Putamen (tissue), 1 donor: ENCODE measurements at places on chromosomes 7 and 10.

- DNase-seq: no peak
Observed at GRCh38 chr10:106648534-106649481, 515.7 kb downstream of the SORCS1 start.

GRCh38 chr7:21944616-21945453 is 864 bp downstream of the CDCA7L start:
- DNase-seq: peak; percentile 21

DNA sequence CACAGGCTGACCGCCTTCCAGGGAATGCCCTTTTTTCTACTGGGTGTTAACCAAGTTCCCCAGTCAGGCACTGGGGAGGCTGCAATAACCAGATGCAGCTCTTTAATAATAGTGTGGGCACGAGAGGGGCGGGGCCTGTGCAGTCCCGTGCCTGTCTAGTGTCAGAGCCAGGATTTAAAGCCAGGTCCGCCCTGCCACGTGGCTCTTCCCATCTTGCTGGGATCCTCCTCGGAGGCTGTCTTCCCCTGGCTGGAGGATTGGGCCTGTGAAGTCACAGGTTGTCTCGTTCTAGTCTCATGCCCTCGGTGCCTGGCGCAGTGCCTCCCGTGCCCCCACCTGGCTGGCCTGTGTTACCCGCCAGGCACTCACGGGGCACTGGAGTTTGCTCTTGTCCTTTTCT is 25.2 kb downstream of the TMEM120A start:
- no peak for DNase-seq

GRCh38 chr7:1454542-1454941 is 4.7 kb downstream of the MICALL2 start:
- DNase-seq: peak; percentile 49

- no peak for DNase-seq
Observed at GRCh38 chr10:131968949-131969348, 12.8 kb downstream of the BNIP3 start.

- no peak for DNase-seq
Observed at GRCh38 chr7:142654398-142654797, 94.9 kb upstream of the PRSS1 start.

- no peak for DNase-seq
Observed at GRCh38 chr10:127300868-127301321, 104.5 kb upstream of the INSYN2A start.

DNA sequence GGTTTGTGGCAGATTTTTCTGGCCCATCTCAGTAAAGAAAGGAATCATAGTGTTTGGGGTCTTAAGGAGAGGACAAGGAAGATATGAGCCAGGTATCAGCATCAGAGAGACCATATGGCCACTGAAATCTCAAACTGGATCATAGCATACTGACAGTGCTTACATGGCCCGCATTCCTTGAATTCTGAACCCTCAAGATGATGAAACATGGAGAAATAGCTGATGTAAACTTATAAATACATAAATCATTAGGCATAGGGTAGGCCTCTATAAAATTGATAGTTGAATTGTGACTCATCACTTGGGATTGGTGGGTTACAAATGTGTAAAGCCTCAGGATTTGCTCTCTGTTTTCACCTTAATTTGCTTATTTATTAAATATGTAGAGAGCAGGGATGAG is 688.5 kb downstream of the CNTNAP2 start:
- DNase-seq: no peak

- DNase-seq: no peak
Observed at GRCh38 chr10:103847909-103848468, 7.4 kb downstream of the SH3PXD2A start.

- DNase-seq: peak; percentile 38
Observed at GRCh38 chr10:92291921-92292845, 1.2 kb downstream of the MARCHF5 start.

DNA sequence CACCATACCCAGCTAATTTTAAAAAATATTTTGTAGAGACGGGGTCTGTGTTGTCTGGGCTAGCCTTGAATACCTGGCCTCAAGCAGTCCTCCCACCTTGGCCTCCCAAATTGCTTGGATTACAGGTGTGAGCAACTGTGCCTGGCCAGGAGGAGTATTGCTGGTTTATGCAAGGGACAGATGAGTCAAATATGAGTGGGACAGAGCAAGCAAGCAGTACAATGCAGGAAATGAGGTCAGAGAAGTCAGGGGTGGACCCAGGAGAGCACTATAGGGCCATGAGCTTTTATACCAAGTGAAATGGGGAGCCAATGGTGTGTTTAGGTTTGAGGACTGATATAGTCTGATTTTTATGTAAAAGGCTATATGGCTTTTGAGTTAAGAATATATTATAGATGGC is 6.3 kb downstream of the TSPAN13 start:
- DNase-seq: no peak

GRCh38 chr10:132554053-132554990 is 16.7 kb downstream of the INPP5A start:
- DNase-seq: no peak

DNA sequence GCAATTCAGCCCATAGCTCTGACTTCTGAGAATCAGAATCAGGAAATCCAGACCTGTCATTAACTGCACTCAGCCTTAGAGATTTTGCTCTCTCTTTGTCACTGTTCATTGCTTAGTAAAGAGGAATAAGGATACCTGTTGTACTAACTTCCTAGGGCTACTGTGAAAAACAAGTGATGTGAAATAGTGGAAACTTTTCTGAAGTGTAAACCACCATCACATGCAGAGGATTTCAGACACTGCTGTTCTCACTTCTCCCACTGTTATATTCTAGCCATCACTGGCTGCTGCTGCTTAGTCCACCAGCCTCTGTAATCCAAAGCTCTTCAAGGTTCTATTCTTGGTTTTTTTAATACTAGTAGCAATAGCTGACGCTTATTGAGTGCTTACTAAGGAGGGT is 129.6 kb upstream of the CCDC6 start:
- no peak for DNase-seq

DNA sequence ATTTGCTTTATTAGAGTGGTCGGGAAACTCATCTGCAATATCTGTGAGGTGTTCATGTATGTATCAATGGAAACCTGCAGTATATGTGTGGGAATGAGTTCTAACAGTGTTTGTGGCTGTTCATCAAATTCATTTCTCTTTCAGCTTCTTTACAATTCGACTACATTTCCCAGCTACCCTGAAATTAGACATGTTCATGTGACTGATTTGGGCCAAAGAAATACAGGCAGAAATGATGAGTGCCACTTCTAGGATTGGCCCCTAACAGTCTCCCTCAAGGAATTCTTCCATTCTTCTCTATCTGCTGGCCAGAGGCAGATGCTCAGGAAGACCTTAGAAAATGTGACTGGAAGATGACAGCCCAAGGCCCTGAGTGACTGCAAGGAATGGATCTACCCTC is 114.8 kb upstream of the WAC start:
- DNase-seq: no peak

DNA sequence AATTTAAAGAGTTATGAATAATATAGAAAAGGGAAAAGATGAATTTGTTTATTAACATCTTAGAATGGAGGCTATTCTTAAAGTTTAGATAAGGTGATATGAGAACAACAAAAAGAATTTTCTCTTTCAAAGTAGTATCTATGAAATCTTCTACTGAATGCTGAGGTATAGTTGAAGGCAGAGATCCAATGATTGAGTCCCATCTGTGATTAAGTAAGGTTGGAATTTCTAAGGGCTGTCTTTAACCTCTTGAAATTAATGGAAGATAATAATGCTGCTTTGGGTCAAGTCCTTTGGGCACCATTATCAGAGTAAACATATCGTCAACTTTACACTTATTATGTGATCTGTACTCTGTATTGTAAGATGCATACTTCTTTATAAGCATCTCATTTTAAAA is 307.9 kb downstream of the PRKG1 start:
- no peak for DNase-seq

GRCh38 chr10:73207883-73208282 is 39.2 kb downstream of the DNAJC9 start:
- no peak for DNase-seq

GRCh38 chr7:93429563-93429962 is 145.0 kb downstream of the CALCR start:
- no peak for DNase-seq

- no peak for DNase-seq
Observed at GRCh38 chr10:23338886-23339285, 5.7 kb downstream of the C10orf67 start.

- DNase-seq: no peak
Observed at GRCh38 chr10:19713159-19713558, 103.1 kb upstream of the PLXDC2 start.

DNA sequence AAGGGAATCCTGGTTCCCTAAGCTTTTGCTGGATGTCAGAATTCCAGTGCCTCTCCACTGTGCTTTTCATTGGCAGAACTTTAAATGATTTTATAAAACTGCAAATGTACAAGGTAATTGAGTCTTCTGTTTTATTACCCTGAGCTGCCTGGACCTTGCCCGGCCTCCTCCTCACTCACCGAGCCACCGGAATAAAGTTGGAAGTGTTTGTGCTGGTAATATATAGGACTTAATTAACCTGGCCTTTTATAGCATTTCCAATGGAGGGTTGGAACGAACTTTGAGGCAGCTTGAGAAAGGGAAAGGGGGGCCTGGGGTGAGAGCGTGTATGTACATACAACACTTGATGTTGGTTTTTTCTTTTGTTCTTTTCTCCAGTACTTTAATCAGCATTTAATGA is 43.4 kb downstream of the ZNF503 start:
- DNase-seq: no peak

- no peak for DNase-seq
Observed at GRCh38 chr7:71221549-71221948, 89.6 kb downstream of the GALNT17 start.

GRCh38 chr10:78207216-78207615 is 173.6 kb downstream of the RPS24 start:
- DNase-seq: no peak

DNA sequence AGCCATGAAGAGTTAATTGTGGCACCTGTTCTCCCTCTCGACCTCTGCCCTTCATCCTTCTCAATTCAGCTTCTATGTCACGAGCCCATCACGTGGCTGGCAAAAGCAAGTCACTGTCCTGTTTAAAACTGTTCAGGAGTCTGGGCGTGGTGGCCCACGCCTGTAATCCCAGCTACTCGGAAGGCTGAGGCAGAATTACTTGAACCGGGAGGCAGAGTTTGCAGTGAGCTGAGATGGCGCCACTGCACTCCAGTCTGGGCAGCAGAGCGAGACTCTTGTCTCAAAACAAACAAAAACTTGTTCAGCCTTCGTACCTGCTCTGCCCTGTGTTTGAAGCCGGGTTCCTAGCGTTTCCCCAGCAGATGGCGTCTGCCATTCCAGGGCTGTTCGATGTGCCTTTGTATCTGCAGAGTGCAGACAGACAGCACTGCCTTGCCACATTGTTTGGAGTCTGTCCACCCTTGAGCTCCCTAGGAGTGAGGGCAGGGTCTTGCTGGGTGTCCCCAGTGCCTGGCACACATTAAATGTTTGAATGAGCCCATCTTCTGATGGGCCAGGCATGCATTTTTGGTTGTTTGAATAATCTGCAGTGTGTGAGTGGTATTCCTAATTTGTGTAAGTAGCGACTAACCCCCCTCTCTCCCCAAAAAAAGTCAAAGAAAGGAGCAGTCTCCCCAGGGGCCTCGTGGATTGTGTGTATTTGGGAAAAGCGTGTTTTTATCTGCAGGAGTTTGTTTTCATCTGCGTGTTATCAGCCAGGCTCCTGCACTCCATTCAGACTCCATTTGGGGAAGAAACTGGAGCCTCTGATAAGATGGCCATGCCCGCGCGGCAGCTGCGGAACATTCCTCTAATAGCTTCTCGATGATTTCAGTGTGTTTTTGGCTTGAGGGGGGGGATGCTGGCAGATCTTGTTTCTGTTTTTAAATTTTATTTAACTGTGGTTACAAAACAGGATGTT is 61.2 kb downstream of the DNAJB6 start:
- no peak for DNase-seq

- DNase-seq: peak; percentile 3
Observed at GRCh38 chr10:116444527-116445142, 17.0 kb downstream of the PNLIPRP3 start.

- DNase-seq: no peak
Observed at GRCh38 chr7:150417239-150417638, 33.2 kb upstream of the GIMAP8 start.

GRCh38 chr7:12709726-12710502 is 22.5 kb downstream of the ARL4A start:
- no peak for DNase-seq

- DNase-seq: no peak
Observed at GRCh38 chr7:83739527-83739926, 90.6 kb upstream of the SEMA3E start.

DNA sequence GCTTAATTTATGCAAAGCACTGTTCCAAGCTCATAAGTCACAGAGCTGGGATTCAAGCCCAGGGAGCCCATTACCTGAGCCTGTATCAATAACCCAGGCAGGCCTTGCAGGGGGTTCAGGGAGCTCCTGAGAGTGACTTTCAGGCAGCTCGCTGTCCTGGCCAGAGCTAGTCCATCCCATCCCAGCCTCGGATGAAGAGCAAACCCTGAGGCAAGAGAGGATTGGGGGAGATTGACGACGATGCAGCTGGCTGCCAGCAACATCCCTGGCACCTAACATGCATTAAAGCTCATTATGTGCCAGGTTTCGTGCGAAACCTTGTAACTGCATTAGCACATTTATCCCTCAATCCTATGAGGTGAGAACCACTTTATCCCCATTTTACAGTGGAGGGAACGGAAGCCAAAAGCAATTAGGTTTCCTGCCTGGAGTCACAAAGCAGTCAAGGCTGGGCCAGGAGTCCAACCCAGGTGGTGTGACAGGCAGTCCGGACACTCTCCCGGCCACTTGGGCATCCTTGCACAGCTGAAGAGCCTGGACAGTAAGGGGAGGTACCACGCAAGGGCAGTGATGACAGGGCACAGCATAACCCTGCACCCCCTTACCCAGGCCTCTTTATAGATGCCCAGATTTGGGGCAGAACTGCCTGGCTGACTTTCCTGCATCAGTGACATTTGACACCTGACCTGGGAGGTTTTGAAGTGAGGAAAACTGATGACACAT is 129.8 kb upstream of the CHST15 start:
- no peak for DNase-seq

DNA sequence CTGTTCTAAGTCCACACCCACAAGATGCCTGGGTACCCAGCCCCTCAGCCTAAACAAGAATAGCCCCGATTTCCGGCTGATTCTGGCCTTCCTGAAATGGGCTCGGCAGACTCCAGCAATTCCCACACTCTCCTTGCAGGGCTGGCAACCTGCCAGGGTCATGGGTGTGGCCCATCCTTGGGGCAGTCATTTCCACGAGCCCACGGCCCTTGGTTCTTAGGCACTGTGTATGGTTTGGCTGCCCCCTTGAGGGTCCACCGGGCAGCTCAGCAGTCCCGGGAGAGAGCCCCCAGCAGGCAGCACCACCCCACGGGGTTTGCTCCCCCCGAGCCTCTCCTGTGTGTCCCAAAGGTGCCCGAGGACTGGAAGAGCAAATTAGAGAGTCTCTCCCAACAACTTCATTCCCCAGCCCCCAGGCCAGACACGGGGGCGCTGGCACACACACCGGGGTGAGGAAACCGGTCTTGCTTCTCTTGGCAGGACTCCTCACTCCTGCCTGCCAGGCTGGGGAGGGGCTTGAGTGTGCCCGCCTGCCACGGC is 142.2 kb downstream of the EMX2 start:
- DNase-seq: no peak

DNA sequence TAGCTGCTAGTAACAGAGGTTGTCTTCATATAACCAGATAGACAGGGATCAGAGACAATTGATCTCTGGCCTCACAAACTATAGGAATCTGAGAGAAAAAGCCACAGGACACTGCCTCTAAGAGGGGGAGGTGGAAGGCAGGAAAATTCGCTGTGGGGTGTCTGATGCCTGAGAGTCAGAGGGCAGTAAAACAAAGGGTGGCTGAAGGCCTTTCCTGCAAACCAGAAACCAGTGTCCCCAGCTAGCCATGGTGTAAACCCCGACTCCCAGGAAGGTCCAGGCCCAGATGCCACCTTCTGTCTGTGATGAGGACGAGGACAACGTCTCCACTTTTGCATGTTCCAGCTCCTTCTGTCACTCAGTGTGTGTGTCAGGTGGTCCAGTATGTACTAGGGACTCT is 215.1 kb downstream of the ADARB2 start:
- no peak for DNase-seq
